ENCODE measurements at places on chromosomes 1 and 21. TPM values are rescaled to one million over a fixed set of nuclear protein-coding genes. Genes with fewer than 3 reads are reported as not detected.

GRCh38 chr1:233859446-233859845 lies 45.0 kb upstream of the SLC35F3 start:
- no peak for DNase-seq

- no peak for DNase-seq
These were observed 1265.1 kb downstream of the BRINP3 start for GRCh38 chr1:189212606-189213005.

- peak; percentile 81 for DNase-seq
These were observed 807.1 kb downstream of the USP25 start for GRCh38 chr21:16536643-16537434.

DNA sequence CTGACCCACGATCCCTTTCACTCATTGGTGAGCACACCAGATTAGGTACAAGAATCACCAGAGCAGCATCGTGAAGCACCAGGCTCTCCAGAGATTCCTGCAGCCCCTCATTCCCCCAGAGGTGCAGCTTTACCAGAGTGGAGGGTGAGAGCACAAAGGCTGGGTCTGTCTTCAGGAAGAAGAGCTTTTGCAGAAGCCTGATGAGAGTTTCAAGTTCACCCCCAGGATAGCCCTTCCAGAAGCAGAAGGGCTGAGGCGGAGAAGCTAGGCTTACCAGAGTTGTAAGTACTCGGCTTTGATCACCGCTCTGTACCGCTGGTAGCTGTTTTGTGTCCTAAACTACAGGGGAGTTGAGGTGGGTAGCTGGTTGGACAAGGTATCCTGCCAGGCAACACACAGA lies 3.1 kb downstream of the TSSK3 start:
- DNase-seq = no peak

KPRP gene
- total RNA-seq = 0.13 TPM

SPRR1A gene
- total RNA-seq = not detected

PTPRF gene
- 13.7 TPM for total RNA-seq

All from LHCN-M2 (cell line).